ENCODE measurements at places on chromosomes 4 and X.

- no peak for DNase-seq
Observed at GRCh38 chr4:46124773-46125413, 1.0 kb upstream of the GABRG1 start.

- no peak for DNase-seq
Observed at GRCh38 chr4:122701061-122701460, 31.4 kb upstream of the BBS12 start.

- DNase-seq, result no peak
Observed at GRCh38 chrX:115177932-115178331, 11.3 kb upstream of the RBMXL3 start.

DNA sequence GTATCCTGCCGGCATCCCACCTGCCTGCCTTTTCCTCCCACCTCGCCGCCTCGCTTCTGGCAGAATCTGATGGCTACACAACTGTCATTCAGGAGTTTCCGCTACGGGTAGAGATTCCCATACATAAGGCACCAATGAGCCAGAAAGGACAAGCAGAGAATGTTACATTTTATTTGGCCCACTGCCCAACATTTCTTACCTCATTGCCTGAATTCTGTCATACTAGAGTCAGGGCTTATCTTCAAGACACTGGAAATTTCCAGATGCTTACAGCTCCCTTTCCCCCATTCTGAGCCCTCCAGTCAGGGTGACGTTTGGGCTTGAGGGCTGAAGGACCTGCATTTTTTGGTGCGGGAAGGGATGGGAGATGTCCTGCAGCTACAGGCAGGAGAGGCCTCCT, 113.0 kb downstream of the NHS start:
- DNase-seq, result no peak

DNA sequence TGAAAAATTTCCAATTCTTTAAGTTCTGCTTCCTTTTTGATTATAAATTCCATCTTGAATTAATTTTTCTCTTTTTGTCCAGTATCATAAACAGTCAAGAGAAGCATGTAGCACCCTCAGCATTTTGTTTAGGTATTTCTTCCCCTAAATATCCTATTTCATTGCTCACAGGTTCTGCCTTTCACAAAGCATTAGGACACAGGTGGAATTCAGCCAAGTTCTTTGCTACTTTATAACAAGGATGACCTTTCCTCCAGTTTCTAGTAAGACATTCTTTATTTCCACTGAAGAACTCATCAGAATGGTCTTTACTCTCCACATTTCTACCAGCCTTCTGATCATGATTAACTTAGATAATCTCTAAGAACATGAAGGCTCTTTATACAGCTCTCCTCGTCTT, 7.4 kb downstream of the SLC9B1 start:
- DNase-seq, result no peak

GRCh38 chr4:5206016-5206790, 154.9 kb downstream of the STK32B start:
- no peak for DNase-seq

DNA sequence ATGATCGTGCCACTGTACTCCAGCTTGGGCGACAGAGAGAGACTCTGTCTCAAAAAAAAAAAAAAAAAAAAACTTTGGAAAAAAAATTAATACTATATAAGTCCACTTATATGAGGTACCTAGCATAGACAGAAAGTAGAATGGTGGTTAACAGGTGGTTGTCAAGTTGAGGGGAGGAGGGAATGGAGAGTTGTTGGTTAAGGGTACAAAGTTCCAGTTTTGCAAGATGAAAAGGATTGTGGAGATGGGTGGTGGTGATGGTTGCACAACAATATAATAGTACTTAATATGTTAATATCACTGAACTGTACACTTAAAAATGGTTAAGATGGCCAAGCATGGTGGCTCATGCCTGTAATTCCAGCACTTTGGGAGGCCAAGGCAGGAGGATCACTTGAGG, 4.1 kb upstream of the IL9R start:
- DNase-seq, result no peak
